Amniotic stem cell (primary cell): ENCODE measurements at places on chromosomes 6 and 20.

DNA sequence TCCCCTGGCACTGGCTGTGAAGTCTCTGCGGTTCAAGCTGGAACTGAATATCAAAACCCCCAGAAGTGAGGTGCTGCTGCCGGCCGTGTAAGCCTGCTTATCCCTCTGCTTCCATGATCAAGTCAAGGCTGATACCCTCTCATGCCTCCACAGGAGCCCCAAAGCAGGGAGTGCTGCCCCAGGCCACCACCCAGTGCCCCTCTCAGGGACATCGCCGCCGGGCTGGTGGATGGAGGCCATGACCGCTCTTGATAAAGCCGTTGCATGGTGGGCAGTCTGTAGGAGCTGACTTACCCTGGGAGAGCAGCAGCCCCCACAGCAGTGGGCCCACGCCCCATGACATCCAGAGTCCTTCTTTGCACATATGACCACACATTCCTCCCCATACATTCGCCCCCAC lies 162.0 kb upstream of the CST7 start:
- DNase-seq: no peak

DNA sequence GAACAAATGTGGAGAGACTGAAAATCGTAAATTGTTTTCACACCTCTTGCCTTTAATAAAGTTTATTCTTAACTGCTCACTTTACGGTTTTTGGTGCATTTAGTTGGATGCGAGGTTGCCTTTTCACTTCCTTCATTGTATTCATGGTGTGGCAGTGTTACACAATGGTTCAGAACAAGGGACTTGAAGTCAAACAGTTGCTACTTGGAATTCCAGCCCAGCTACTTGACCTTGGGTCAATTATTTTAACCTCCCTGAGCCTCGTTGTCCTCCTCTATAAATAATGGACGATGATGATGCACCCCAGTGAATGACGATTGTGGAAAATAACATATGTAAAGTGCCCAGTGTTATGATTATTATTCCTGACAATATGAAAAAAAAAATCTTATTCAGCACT lies 72.3 kb downstream of the CARMIL1 start:
- no peak for DNase-seq

DNA sequence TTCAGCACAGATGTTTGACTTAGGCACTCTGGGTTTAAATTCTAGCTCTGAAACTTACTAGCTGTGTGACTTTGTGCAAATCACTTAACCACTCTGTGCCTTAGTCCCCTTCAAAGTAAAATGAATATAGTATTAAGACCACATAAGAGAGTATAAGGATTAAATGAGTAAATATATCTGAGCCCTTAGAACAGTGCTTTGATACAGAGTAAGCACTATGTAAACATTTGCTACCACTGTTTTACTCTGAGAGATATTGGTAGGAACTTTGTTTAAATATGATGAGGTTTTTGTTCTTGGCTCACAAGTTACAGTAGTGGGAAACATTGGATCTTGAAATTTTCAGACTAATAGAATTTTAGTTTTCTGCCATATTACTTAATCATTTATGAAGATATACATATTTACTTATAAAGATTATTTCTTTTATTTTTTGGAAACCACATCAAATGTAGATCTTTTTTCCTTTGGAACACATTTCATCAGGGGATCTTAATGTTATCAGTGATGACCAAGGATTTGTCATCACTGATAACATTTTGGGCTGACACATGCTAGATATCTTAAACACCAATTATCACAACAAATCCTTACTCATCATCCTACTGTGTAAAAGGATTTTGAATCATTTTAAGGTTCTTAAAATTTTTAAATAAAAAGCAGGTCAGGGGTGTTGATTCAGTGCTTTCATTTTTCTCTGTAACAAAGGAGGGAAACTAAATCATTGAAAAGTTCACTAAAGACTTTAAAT lies 226.2 kb downstream of the EYA4 start:
- DNase-seq: no peak

- no peak for DNase-seq
Measured at GRCh38 chr20:16132036-16132798, 441.0 kb downstream of the KIF16B start.

DNA sequence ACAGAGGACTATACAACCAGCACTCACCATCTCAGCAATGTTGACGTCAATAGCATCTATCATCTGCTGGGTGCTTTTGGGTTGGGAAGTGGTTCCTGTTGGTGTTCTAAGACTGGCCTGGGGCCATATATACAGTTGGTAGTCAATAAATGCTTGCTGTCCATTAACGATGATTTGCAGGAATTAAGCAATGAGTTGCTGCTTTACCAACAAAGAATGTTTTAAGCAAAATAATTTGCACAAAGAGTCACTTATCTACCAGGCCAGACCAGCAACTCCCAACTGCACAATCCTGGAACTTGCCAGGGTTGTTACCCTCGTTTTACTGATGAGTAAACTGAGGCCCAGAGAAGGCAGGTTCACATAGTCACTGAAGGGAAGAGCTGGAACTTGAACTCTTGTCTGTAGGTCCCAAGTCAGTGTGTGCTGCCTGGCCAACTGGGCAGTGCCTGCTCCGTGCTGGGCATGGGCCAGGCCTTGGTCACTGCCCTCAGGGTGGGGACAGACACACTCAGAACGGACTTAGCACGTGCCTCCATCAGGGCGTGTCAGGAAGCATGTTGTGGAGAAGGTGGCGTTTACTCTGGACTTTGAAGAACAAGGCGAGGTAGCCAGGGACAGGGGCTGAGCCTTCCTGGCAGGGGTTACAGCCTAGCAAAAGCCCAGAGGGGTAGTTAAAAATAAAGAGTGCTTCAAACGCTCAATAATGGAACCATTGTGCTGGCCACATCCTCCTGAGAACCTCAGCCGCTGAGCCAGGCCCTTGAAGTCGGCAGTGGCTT lies 2.5 kb upstream of the SRC start:
- DNase-seq: no peak

- DNase-seq: no peak
Measured at GRCh38 chr6:116697480-116697879, 16.5 kb downstream of the KPNA5 start.

DNA sequence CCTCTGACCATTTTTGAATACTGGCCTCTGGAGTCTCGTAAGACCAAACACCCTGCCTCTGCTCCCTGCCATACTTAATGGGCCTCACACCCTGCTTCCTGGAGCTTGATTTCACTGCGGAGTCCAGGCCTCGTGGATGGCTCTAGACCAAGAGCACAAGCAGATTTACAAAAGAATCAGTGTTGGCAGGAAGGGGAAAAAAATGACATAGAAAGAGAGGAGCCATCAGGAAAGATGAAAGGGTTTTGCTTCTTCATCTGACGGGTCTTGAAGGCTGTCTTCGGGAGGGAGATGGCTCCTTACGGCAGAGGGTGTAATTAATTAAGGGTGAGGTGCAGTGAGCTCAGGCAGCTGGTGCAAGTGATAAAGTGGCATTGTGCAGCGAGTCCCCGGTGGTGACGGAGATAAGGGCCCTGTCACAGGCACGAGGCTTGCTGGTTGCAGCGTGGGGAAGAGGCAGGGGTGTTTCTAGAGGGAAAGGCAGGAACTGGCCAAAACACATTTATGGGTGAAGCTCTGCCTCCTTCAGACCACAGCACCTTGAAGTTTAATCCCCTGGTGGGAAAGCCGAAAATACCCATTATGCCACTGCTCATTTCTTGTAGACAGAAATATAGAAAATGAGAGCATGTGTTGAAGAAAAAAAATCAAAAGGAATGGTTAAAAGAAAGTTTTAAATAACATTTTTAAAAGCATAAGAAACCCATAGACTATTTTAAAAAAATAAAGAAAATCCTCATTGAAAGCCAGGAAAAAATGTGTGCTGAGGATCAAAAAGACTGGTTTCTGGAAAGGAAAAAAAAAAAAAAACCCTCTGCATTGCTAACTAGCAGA lies 128.6 kb upstream of the LRFN2 start:
- no peak for DNase-seq

- DNase-seq: no peak
Measured at GRCh38 chr6:38302838-38303237, 336.9 kb downstream of the BTBD9 start.

DNA sequence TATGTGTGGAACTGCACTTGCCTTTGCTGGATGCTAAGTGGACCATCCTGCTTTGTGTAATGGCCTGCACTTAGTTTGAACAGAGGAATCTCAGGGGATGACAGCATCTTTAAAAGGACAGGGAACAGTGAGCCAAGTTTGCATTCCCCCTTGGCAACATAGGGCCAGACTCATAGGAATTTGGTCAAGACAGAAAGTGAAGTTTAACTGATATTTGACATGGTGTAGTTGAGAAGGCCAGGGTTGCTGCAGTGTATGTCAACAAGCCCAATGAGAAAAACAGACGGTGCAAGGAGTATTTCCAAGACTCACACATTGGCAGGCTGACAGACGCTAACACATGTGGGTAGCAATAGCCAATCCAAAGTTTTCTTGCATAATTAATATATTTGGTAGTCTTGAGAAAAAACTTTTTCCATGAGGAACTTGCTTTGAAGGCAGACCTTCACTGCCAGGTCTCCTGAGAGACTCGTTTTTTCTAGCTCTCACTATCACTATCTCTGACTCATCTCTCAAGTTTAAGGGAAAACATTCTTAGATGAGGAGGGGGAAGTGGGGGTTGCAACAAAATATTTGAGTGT lies 213.8 kb downstream of the IBTK start:
- no peak for DNase-seq

- DNase-seq: no peak
Measured at GRCh38 chr6:167031082-167031709, 32.0 kb downstream of the CEP43 start.

- DNase-seq: no peak
Measured at GRCh38 chr6:89353702-89354392, 1.3 kb upstream of the UBE2J1 start.
